ENCODE measurements at places on chromosomes 2 and 18.

DNA sequence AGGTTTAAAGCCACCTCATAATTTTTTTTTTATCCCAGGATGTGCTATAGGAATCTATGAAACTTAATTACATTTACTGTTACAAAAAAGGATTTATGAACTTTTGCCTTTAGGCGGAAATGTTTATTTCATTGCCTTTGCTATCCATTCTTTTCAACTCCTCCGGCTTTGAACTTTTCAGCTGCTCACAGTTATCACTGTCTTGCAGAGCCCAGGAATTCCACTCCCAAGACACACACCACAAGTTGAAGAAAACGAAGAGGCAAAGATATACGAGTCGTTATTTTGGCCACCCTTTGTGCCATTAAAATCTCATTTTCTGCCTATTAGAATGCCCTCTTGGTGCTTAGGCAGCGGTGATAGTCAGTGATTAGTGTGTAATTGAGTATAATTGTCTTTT lies 80.0 kb downstream of the PAX3 start:
- no peak for DNase-seq

- DNase-seq, result no peak
These were observed 47.6 kb downstream of the CPO start for GRCh38 chr2:206986943-206987342.

DNA sequence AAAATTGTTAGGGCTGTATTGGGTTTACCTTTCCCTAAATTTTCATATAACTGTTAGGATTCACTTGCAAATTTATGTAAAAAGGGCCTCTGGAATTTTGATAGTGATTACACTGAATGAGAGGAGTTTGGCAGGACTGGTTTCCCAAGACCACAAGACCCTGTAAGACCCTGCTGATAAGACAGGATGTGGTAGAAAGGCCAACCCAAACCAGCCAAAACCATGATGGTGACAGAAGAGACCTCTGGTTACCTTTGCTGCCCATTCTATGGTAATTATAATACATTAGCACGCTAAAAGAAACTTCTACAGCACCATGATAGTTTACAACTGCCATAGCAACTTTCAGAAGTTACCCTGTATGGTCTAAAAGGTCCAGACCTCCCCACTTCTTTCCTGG lies 8.3 kb upstream of the CASP10 start:
- no peak for DNase-seq

GRCh38 chr18:61891271-61891670 lies 1.5 kb downstream of the RNF152 start:
- no peak for DNase-seq

DNA sequence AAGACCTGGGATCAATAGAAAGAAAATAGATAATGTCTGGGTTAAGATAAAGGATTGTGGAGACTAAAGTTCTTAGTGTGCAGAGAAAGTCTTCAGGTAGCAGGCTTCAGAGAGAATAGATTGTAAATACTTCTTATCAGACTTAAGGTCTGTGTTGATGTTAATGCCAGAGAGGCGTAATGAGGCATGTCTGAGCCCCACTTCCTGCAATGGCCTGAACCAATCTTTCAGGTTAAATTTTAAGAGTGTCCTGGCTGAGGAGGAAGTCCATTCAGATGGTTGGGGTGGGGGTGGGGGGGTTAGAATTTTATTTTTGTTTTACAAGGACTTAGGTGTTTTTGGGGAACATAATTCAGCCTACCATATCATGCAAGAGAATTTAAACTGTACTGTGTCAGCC lies 129.5 kb downstream of the EVA1A start:
- DNase-seq, result no peak

DNA sequence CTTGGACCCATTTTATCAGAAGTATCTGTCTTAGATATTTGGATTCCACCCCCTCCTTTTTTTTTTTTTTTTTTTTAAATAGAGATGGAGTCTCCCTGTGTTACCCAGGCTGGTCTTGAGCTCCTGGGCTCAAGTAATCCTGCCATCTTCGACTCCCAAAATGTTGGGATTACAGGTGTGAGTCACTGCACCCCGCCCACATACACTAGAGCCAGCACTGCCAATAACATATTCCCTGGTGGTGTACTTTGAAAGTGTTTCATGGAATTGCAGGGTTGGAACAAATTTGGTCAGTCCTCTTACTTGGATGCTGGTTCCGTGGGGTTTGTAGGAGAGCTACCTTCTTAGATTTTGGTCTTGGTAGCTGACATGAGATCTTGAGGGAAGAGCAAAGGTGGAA lies 15.0 kb downstream of the PDCL3 start:
- DNase-seq, result no peak

DNA sequence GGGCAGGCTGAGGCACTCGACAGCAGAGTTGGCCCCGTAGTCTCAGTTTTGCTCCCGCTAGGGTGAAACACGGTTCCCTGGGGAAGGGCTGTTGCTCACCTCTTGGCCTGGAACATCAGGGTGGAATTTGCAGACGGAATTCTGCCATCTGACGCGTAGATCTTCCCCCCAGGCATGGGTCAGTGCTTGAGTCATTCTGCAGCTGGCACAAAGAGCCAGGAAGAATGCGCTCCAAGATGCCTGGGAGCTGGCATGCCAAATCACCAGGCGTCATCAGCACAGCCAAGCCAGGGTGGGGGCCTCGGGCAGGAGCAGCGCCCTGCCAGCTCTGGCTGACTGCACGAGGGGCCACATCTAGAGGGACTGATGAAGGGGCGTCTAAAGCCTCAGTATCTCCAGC lies 42.7 kb downstream of the ODC1 start:
- DNase-seq, result no peak

DNA sequence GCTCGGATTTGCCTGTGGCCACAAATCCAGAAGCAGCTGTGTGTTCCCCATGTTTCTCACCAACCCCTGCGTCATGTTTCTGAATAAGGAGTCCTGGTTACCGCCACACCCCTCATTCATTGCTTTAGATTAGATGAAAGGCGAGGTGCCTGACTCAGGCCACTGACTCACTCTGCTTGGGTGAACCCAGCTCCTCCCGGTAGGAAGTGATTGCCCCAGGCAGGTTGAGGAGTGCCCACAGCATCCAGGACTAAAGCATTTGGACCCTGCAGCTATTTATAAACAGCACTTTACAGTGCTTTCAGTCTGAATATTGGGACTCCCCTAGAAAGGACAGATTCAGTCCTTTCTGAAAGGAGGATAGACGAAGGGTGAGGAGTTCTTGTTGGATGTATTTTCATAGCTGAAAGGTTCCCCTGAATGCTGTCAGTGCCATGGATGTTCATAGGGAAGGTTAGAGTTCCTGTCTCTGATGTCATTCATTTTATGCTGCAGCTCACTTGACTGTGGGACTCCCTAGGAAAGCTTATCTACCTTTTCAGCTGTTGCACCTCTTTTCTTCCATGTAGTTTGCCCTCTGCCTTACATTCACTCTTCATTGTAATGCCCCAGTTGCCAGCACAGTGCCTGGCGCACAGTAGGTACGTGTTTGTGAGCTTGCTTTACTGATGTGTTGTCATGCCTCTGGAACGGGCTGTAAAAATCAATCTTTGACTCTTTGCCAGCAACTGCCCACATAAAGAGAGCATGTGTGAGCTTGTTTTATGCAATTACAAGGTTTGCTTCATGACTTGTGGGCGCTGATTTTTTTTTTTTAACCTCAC lies 14.9 kb downstream of the ITGA6 start:
- DNase-seq, result no peak

- DNase-seq, result no peak
These were observed 1116.2 kb downstream of the SUCLG1 start for GRCh38 chr2:83342860-83343329.

DNA sequence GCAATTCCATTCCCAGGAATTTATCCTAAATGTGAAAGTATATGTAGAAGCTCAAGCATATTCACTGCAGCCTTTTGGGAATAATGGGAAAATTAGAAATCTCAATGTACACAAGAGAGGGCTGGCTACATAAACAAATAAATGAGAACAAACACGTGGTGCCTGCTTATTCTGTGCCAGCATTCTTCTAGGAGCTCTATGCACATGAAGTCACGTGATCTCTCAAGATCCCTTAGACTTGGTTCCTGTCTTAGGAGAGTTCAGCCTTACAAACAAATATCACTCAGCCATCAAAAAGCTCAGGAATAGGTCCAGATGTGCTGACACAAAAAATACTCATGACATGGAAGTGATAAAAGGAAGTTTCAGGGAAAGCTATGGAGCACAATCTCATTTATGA lies 92.9 kb upstream of the SP3 start:
- no peak for DNase-seq

DNA sequence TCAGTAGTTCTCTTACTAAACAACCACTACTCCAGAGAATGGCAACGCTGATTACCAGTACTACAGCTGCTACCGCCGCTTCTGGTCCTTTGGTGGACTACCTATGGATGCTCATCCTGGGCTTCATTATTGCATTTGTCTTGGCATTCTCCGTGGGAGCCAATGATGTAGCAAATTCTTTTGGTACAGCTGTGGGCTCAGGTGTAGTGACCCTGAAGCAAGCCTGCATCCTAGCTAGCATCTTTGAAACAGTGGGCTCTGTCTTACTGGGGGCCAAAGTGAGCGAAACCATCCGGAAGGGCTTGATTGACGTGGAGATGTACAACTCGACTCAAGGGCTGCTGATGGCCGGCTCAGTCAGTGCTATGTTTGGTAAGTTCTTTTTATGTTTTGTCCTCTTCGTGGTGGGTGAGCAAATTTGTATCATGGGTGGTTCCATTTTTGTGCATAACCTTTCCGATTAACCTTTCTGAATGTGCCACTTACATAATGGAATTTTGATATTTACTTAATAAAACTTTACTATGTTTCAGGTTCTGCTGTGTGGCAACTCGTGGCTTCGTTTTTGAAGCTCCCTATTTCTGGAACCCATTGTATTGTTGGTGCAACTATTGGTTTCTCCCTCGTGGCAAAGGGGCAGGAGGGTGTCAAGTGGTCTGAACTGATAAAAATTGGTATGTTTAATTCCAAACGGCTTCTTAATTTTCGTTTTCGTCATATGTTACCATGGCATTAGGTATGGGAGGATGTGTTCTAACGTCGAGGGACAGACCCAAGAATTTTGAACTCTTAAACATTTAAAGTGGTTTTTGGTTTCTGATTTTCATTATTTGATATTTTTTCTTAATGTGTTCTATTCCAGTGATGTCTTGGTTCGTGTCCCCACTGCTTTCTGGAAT lies 1.3 kb downstream of the SLC20A1 start:
- DNase-seq, result no peak

- DNase-seq, result no peak
These were observed 421.1 kb upstream of the RAB12 start for GRCh38 chr18:8188184-8188583.

GRCh38 chr2:146189541-146189940 lies 1655.3 kb upstream of the ACVR2A start:
- no peak for DNase-seq

DNA sequence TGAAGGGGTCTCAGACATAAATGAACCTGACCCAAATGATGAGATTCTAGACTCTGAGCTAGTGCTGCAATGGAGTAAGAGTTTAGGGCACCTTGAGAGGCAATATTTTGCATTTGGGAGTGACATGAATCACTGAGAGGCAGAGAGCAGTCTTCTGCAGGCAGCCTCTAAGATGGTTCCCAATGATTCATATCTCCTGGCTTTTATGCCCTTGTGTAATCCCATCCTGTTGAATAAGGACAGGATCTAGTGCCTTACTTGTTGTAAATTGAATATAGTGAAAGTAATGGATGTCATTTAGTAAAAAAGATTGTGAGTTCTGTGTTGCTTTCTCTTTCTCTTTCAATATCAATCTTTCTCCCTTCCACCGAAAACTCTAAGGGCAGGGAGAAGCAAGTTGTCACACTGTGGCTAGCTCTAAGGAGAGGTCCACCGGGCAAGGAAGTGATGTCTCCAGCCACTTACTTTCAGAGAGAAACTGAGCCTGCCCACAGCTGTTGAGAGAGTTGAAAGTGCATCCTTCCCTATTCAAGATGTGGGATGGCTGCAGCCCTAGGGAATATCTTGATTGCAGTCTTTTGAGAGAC lies 144.7 kb downstream of the TRIB2 start:
- no peak for DNase-seq

DNA sequence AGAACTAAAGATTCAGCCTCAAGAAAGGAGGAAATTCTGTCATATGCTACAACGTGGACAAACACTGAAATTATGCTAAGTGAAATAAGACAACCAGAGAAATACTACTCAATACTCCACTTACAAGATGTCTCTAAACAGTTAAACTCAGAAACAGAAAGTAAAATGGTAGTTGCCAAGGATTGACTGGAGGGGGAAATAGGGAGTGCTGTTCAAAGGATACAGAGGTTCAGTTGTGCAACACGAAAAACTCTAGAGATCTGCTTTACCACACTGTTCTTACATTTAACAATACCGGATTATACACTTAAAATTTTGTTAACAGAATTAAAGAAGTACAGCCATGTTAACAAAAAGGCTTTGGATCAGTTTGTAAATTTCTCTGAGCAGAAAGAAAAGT lies 39.8 kb upstream of the C2orf15 start:
- DNase-seq, result no peak

DNA sequence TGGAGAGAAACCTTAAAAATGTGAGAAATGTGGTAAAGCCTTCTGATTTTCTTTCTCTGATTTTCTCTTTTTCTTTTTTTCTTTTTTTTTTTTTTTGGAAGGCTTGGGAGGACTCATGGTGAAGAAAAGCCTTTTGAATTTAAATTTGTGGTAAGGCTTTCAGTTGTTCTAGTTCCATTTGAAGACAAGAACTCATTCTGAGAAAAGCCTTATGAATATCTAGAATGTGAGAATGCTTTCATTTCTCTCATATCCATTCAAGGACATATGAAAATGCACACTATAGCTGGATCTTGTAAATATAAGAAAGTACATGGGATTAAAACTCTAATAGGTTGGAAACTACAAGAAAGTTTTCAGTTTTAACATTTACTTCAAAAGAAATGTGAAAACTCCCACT lies 1045.2 kb upstream of the NRXN1 start:
- no peak for DNase-seq

GRCh38 chr2:36587101-36587500 lies 10.9 kb downstream of the FEZ2 start:
- no peak for DNase-seq

DNA sequence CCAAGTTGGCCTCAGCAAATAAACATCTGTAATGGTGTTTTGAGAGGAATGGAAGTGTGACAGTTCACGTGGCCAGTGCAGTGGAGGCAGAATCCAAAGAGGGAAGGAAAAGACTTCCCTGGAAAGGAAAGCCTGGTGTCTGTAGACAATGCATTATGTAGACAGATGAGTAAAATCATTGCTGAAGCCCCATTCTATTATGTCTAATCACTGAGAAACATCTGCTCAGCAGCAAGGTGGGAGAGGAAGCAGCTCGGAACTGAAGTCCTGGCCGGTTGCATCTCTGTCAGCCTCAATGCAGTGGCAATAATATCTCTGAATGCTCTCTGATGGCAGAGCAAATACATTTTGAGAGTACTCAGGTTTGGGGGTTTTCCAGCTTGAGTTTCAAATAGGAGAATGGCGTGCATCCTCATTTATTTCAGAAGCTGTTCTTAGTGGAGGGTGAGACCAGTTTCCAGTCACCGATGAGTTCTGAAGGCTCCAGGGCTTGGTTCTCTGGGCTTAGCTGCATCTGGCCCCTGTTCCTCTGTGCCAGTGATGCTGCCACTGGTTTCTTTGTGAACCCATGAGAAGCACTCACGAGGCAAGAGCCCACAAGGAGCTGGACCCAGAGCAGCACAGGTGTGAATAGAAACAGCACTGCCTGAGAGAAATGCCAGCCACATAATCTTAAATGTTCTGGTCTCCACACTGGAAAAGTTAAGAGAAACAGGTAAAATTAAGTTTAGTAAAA lies 63.3 kb downstream of the RPIA start:
- no peak for DNase-seq

- no peak for DNase-seq
These were observed 2.2 kb upstream of the KCNH7 start for GRCh38 chr2:162840598-162841246.

All from stimulated activated CD8-positive, alpha-beta memory T cell treated with anti-CD3 and anti-CD28 coated beads, Interleukin-15, amount 100 ng/mL, for 24 hours (primary cell).